ENCODE measurements at places on chromosomes 2 and 18.
A peak's percentile ranks its signal among the peaks of the same experiment; 100 is the strongest.

DNA sequence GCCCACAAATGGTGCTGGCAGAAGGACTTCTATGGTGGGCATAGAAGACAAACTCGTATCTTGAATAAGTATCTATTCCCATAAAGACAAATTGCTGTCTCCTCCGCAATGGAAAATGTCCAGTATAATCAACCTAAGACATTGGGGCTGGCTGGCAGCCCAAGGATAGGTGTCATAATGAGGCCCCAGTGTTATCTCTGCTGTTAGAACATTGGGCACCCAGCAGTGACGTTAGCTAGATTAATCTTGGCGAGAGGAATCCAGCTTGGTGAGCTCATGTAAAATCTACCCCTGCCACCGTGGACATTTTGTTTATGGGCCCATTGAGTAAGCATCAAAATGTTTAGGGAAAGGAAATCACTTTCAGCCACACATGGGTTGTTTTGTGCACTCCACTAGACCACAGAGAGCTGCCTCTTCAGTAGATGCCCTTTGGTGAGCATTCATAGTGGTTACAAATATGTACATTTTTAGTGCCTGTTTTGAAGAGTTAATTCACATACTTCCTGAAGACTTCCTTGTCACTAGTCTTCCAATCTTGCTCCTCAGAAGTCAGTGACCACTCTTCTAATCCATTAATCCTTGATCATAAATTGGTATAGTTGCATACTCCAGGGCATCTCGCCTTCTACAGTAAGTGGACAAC, 48.2 kb upstream of the KDM3A start:
- DNase-seq = no peak

GRCh38 chr2:28216331-28216730, 176.3 kb upstream of the FOSL2 start:
- DNase-seq = no peak

DNA sequence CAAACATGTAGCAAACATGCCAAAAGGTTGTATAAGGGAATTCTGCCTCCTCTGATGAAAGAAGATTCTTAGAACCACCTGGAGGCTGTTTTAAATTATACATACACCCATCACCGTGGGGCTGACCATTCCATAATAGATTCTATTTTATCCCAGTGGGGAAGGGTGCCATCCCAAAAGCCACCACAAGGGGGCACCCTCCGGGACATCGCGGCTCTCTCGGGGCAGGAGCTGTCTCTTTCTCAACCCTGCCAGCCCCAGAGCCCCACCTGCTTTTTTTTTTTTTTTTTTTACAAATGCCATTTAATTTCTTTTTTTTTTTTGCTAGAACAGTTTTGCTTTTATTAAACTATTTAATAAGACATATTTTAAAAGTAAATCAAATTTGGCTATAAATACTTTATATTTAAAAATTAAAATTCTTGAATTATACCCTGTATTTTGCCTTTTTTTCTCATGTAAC, 8.6 kb upstream of the MTCL1 start:
- no peak for DNase-seq

GRCh38 chr2:127510073-127510472, 16.2 kb downstream of the IWS1 start:
- no peak for DNase-seq

DNA sequence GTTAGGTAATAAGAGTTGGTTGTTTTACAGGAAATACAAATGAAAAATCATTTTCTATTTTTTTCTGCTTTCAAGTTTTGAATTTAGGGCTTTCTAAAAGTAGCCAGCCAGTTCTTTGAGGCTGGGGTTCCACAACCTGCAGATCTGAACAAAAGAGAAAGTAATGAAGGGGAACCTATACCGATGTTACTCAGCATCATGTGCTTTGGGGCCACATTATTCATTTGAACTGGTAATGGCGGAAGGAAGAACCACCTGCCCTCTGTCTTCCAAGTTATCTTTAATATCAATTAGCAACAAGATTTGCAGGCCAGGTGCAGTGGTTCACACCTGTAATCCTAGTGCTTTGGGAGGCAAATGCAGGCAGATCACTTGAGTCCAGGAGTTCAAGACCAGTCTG, 12.9 kb upstream of the MRO start:
- DNase-seq = no peak

GRCh38 chr2:239717319-239717675, 307.8 kb downstream of the NDUFA10 start:
- no peak for DNase-seq

- DNase-seq = no peak
These were observed 5.0 kb downstream of the SH2D6 start for GRCh38 chr2:85423525-85423924.

DNA sequence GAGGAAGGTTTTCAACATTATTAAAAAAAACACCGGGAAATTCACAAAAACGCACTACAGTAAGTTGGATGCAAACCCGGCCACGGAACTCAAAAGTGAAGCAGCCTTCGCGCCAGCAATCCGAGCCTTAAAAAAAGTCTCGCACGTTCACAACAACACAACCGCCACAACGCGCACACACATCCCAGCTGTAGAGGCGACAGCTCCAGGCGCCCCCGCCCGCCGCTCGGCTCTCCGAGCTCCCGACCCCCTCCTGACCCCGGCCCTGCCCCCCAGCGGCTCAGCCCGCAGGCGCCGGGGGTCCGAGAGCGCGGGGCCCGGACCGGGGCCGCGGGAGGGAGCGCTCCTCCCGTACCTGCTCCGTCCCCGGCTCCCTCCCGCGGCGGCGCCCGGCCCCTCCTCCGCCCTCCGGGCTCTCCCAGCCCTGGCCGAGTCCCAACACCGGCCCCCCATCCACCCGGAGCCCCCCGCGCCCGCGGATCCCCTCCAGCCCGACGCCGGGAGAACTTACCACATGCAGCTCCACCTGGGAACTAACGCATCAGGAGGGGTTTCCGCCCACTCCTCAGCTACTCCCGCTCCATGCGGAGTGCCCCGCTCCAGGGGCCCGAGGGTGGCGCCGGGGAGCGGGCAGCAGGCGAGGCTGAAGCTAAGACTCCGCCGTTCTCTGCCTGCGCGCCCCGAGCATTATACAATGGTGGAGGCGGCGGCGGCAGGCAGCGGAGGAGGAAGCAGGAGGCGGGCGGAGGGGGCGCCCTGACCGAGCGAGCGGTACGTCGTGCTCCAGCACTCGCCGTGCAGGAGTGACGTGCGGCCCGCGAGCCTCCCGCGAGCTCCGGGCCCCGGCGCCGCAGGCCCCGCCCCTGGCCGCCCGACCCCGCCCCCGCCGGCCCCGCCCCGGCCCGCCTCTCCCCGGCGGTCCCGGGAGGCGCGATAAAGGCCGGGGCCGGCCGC, at the start of gene SERTAD2:
SERTAD2 (minus strand) TSS at position 805 of the 954 bp plus-strand sequence. CDS start 17,042 bp downstream, outside the sequence.
- DNase-seq = peak; percentile 69

GRCh38 chr2:233414777-233415570, 60.7 kb downstream of the DGKD start:
- no peak for DNase-seq

GRCh38 chr2:13858626-13859025, 773.9 kb upstream of the LRATD1 start:
- no peak for DNase-seq

DNA sequence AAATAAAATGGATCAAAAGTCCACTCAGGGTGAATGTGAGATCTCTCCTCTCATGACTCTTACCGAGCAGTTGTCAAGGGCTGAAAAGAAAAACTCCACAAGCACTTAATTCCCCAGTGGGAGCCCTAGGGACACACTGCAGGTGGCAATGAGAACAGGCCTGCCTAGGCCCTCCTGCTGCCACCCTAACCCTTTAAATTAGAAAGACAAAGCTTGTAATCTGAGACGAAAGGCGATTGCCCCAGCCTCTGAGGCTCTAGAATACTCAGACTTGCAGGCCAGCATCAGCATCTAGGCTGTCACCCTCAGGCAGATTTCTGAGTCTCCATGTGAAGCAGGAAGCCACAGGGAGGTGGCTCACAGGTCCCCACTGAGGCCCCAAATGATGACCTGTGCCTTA, 457.0 kb upstream of the MYT1L start:
- DNase-seq = no peak

- DNase-seq = no peak
These were observed 534.8 kb upstream of the CDH7 start for GRCh38 chr18:65215865-65216466.

GRCh38 chr2:60538101-60538500, 15.4 kb downstream of the BCL11A start:
- DNase-seq = no peak

DNA sequence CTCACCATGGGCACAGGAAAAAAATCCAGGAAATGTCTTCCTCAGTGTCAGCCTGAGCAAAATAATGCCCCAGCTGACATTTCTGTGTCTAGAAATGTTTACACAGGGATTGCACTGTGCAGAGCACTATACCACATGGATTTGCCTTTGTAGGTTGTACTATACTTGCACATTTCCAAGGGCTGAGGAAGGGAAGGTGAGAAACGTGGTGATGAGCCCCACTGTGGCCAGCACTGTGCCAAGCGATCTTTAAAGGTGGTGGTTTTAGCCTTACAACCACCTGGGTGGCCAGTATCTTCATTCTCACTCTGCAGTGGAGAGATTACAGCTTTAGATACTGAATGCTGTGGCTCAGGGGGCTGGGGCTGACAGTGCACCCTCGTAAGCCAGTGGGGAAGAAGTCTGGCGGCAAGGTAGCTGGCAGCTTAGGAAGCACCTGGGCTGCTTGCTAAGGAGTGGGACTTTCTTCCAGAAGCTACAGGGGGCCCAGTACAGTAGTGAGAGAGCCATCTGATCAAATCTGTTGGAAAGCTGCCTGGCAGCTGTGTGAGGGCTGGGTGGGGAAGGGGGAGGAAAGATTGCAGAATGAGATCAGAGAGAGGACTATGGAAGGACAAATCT, 81.4 kb upstream of the MSH2 start:
- DNase-seq = no peak

DNA sequence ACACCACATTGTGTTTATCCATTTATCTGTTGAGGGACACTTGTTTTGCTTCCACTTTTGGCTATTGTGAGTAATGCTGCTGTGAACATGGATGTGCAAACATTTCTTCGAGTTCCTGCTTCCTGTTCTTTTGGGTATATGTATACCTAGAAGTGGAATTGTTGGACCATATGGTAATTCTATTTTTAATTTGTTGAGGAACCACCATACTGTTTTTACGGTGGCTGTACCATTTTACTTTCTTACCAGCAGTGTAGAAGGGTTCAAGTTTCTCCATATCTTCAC, 23.1 kb downstream of the ANXA4 start:
- no peak for DNase-seq

- DNase-seq = no peak
These were observed 102.0 kb downstream of the EXOC6B start for GRCh38 chr2:72723769-72724370.

- no peak for DNase-seq
These were observed 535.2 kb downstream of the GALR1 start for GRCh38 chr18:77784759-77785379.

GRCh38 chr2:3620834-3621233, 25.9 kb downstream of the COLEC11 start:
- no peak for DNase-seq

DNA sequence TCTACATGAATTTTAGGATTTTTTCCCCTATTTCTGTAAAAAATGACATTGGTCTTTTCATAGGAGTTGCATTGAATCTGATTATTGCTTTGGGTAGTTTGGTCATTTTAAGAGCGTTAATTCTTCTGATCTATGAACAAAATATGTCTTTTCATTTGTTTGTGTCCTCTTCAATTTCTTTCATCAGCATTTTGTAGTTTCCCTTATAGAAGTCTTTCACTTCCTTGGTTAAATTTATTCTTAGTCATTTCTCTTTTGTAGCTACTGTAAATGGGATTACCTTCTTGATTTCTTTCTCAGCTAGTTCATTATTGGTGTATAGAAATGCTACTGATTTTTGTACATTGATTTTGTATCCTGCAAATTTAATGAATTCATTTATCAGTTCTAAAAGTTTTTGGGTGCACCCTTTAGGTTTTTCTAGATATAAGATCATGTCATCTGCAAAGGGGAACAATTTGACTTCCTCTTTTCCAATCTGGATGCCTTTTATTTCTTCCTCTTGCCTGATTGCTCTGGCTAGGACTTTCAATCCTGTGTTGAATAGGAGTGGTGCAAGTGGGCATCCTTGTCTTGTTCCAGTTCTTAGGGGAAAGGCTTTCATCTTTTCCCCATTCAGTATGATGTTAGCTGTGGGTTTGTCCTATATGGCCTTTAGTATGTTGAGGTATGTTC, 36.6 kb upstream of the AAK1 start:
- no peak for DNase-seq

- no peak for DNase-seq
These were observed 127.7 kb downstream of the DOK6 start for GRCh38 chr18:69528435-69528834.

GRCh38 chr2:178450524-178450773, 526 bp downstream of the PRKRA start:
- DNase-seq = no peak

GRCh38 chr2:57210855-57211254, 835.8 kb upstream of the VRK2 start:
- no peak for DNase-seq

GRCh38 chr2:152452256-152452973, 117.4 kb downstream of the FMNL2 start:
- DNase-seq = no peak

GRCh38 chr18:11713756-11714155, 24.7 kb downstream of the GNAL start:
- DNase-seq = no peak

- peak; percentile 25 for DNase-seq
These were observed 57.8 kb upstream of the MMADHC start for GRCh38 chr2:149645391-149645790.

DNA sequence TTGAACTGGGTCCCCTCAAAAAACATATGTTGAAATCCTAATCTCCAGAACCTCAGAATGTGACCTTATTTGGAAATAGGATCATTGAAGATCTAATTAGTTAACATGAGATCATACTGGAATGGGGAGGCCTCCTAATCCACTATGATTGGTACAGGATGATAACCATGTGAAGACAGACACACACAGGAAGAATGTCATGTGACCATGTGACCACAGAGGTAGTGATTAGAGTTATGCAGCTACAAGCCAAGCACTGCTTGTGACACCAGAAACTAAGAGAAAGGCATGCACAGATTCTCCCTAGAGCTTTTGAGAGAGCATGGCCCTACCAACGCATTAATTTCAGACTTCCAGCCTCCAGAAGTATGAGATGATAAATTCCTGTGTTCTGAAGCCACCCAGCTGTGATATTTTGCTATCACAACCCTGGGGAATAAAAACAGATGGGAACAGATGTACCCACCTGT, 47.0 kb upstream of the TGIF1 start:
- no peak for DNase-seq

DNA sequence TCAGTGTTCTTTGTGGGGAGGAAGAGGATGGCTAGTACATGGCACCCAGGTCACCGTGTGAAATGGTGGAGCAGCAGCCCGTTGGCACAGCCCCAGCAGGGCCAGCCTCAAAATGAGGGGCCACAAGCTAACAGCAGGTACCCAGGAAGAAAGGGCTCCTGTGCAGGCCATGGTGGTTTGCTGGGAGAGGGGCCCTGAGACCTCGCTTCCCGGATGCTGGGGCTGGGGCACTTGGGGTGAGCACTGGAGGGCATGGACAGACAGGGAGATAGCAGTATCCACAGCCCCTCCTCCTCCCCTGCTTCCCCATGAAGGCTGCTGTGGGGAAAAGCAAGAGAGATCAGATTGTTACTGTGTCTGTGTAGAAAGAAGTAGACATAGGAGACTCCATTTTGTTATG, 16.2 kb upstream of the TEX44 start:
- DNase-seq = no peak

- no peak for DNase-seq
These were observed 162.2 kb downstream of the PKP4 start for GRCh38 chr2:158618891-158619490.
